ENCODE measurements at places on chromosomes 12 and 14. TPM values are rescaled to one million over a fixed set of nuclear protein-coding genes. Genes with fewer than 3 reads are reported as not detected.

- H3K4me1 ChIP-seq = peaks cover 8% of the 10 kb centered on the region
- H3K27ac ChIP-seq = no peak overlapping the region
- no peak for DNase-seq
- H3K36me3 ChIP-seq = no peaks in the 10 kb centered on the region
Measured at GRCh38 chr12:114920771-114921554, 237.0 kb upstream of the TBX3 start.

GRCh38 chr14:62696331-62696924 is 348.8 kb downstream of the KCNH5 start:
- DNase-seq = no peak
- H3K27ac ChIP-seq = no peak overlapping the region
- H3K4me1 ChIP-seq = peaks cover 4% of the 10 kb centered on the region
- no peaks in the 10 kb centered on the region for H3K36me3 ChIP-seq

GRCh38 chr14:92962831-92963095 is 39.8 kb downstream of the CHGA start:
- no peak overlapping the region for H3K4me3 ChIP-seq
- no peak overlapping the region for H3K27ac ChIP-seq
- no peak for DNase-seq
- no peaks in the 10 kb centered on the region for H3K27me3 ChIP-seq
- peaks cover 20% of the 10 kb centered on the region for H3K36me3 ChIP-seq
- H3K4me1 ChIP-seq = no peaks in the 10 kb centered on the region

DNA sequence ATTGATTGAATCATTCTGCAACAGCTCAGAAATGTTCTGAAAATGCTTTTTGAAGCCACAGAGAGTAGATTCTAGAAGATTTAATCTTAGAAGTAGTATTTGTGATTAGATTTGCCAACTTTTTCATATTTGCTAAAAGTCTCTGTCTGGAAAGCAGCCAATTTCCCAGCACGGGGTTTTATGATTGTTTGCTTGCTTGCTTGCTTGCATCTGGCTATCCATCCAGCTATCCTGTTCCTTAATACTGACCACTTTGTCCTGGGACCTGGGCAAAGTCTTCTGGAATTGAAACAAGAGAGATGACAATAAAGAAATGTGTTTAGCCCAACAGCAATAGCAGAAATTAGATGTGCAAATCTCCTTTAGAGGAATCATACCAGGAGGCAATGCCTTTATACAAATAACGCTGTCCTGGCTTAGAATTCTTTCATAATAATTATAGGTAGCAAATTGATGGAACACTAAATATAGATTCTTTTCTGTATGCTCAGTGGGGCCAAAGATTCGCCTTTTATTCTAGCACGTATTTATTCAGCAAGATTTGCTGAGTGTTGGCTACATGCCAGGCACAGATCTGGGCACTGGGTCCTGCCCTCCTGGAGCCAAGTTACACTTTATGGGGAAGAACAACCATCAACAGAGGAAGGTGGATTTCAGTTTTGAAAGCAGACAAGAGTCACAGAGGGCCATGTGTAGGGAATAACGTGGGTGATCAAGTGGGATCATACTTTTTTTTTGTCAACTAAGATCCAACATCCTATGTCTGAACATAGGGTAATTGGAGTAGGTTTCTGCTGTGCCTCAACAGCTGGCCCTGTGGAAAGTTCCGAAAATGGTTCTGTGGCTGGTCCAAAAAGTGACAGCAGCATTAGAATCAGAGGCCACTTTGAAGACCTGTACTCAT is 25.3 kb downstream of the MYBPC1 start:
- H3K36me3 ChIP-seq = no peaks in the 10 kb centered on the region
- peaks cover 30% of the 10 kb centered on the region for H3K4me1 ChIP-seq
- no peak for DNase-seq
- no peak overlapping the region for H3K4me3 ChIP-seq
- H3K27me3 ChIP-seq = no peaks in the 10 kb centered on the region

DNA sequence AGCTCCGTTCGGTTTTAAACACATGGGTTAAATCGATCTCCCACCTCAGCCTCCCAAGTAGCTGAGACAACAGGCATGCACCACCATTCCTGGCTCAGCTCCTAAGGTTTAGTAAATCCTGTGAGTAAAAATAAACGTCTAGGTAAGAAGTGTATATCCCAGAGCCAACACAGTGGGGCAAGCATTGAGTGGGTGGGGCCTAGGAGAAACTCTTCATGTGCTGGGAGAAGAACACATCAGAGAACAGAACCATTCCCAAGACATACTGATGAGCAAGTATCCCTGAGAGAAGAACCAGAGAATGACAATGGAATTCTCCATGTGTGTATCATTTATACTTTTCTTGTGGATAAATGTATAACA is 86.3 kb downstream of the SEC23A start:
- H3K27ac ChIP-seq = no peak overlapping the region
- no peaks in the 10 kb centered on the region for H3K36me3 ChIP-seq
- no peaks in the 10 kb centered on the region for H3K27me3 ChIP-seq
- H3K4me1 ChIP-seq = no peaks in the 10 kb centered on the region

The PRPH gene
- polyA plus RNA-seq = 9.6 TPM
